ENCODE measurements at places on chromosomes 2 and 18. TPM values are rescaled to one million over a fixed set of nuclear protein-coding genes. Genes with fewer than 3 reads are reported as not detected.

Gene ZNF516
- total RNA-seq: 14.7 TPM

DNA sequence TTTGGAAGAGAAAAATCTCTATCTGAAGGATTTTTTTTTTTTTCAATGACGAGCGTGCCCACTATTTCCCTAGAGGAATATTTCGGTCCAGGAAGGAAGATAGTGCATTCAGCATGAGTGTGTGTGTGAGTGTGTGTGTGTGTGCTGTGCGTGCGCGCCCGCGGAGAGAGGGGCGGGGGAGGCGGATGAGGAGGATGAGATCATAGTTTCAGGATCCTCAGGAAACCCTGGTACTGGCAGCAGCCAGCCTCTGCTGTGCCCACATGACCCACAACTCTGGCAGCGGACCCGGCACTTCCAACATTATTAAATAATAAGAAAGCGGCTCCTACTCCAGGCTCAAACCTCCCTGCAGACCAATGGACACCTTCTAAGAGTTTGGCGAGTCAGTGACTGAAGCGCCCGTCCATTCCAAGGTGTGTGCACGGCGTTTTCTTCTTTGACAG lies 217.0 kb upstream of the DTNA start:
- peak; percentile 85 for DNase-seq

Gene SIX2
- 0.89 TPM for total RNA-seq

DNA sequence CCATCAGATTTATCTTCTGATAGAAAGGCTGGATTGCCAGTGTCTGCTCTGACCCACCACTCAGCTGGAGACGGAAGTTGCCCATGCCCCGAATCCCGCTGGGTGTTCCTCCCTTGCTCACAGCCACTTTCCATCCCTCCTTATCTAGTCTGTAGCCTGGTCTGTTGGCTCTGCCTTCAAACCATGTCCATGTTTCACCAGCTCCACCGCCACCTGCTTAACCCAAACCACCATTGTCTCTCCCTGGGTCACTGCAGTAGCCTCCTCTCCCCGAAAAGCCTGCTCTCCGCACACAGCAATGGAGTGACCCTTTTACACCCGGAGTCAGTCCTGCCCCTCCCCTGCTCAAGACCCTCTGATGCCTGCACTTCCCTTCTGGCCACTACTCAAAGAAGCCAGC lies 60.4 kb downstream of the GLI2 start:
- no peak for DNase-seq

GRCh38 chr2:149104221-149104620 lies 65.7 kb downstream of the LYPD6B start:
- no peak for DNase-seq

GRCh38 chr2:238502088-238502810 lies 75.5 kb downstream of the ASB1 start:
- no peak for DNase-seq

Gene ABHD3
- total RNA-seq: 4.0 TPM

DNA sequence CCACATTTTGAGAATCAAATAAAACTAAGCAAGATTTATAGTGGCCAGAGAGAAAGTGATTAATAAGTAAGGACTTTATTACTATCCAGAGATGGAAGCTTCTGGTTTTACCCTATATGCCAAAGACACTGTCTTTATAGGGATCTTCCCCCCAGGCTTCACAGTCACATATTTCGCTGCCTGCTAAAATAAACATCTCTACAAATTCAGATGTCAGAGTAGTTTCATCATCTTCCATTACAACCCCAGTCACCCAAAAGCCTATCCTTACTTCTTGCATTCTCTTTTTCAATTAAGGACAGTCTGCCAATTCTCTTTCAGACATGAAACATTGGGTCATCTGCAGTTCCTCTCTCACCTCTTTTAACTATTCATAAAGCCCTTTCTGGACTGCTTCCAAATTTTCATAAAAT lies 28.3 kb downstream of the CREB1 start:
- DNase-seq: no peak

Gene CTAGE1
- 0.13 TPM for total RNA-seq

GRCh38 chr2:65477590-65477989 lies 45.2 kb upstream of the SPRED2 start:
- DNase-seq: no peak

Gene STPG4
- total RNA-seq: not detected

DNA sequence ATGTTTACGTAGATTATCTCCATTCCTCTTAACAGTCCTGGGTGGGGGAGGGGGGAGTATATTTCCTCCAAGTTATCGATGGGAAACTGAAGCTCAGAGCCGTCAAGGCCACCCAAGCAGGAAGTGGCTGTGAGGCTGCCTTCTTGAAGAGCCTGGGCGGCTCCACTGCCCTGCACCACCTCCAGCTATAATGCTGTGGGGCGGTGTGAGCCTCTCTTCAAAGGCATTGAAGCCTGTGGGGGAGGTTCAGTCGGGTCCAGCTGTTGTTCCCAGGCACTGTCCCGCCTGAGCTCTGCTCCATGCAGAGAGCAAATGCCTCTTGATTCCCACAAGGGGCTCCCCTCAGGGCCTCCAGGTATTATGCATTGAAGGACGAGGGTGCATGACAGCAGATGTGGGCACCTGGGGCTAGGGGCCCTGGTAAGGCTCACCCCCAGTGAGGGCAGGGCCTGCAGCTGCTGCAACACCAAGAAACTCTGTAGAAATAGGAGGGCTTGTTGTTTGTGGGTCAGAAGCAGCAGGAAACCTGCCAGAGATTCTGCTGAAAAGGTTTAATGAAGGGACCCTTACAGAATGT lies 29.5 kb upstream of the LAPTM4A start:
- peak; percentile 44 for DNase-seq

Gene VAMP5
- 27.9 TPM for total RNA-seq

GRCh38 chr2:88824951-88825350 lies 133.5 kb downstream of the RPIA start:
- DNase-seq: no peak

- no peak for DNase-seq
These were observed 107.1 kb downstream of the POLE4 start for GRCh38 chr2:75065402-75066008.

Gene DUSP2
- total RNA-seq: 1.3 TPM

Gene CELF4
- 0.24 TPM for total RNA-seq

- no peak for DNase-seq
These were observed 16.1 kb upstream of the ALLC start for GRCh38 chr2:3641841-3642421.

DNA sequence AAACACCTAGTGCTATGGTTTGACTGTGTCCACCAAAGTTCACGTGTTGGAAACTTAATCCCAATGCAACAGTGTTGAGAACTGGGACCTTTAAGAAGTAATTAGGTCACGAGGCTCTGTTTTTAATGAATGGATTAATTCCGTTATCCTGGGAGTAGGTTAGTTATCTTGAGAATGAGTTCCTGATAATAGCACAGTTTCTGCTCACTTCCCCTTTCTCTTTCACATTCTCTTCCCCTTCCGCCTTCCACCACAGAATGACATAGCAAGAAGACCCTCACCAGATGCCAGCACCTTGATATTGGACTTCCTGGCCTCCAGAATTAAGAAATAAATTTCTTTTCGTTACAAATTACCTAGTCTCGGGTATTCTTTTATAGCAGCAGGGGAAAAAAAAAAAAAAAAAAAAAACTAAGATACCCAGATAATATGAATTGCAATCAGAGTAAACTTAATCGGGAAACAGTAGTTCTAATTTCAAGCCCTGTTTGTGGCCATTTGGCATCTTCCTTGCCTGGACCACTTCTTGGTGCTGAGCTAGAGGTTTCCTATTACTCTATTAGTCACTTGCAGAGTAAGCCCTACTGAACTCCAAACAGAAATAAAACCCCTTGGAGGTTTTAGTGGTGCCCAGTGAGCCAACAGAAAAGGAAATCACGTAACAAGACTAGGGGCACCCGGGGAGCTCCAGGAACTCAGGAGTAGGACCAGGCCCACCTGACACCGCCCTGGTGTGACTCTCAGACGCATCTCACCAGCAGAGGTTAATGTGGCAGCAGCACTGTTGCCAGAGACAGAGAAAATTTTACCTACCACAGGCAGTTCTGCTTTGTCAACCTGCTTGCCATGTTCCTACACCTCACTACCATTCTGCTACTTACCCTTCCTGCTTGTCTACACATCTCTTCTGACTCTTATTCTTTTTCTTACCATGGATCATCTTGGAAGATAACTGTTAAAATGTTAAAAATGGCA lies 147.6 kb upstream of the CAB39 start:
- DNase-seq: no peak

GRCh38 chr2:121640380-121641316 lies 8.6 kb downstream of the CLASP1 start:
- no peak for DNase-seq

GRCh38 chr18:42544901-42545300 lies 570.6 kb downstream of the RIT2 start:
- no peak for DNase-seq

Gene INHBB
- 2.8 TPM for total RNA-seq

Data from cardiac septum (tissue), 1 donor.